ENCODE measurements at places on chromosomes 1 and 21.

GRCh38 chr1:7528386-7529198 is 242.5 kb upstream of the VAMP3 start:
- DNase-seq = no peak

DNA sequence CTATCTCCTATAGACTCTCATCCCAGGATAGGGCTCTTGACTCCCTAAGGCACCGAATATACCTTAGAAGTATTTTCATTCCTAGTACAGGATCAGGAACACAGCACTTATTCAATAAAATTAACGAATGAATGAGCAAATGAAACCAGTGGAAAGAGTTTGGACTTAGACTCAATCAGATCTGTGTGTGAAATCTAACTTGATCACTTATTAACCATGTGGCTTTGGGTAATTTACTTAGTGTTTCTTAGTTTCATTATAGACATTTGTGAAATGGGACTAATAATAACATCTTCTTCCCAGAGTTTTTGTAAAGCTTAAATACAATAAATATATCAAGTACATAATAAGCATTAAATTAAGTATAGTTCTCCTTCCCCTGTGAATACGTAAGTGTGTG is 230.1 kb downstream of the ADGRL2 start:
- DNase-seq = no peak

- no peak for DNase-seq
Measured at GRCh38 chr21:20254964-20255363, 743.2 kb upstream of the NCAM2 start.

DNA sequence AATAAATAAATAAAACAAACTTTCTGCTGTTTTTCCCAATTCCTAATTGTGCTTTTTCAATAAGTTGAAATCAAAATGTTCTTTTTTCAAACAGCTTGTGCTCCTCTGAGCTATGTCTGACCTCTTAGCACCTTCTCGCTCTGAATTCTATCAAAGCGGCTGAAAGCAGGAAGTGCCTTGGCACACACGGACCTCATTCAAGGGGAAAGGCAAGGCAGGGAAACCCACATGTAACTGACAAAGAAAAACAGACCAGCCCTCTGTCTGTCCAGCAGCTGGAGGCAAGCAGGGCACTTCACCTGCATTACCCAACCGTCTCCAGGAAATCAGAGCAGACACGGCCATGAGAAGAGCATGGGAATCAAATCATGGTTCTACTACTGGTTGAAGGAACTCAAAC is 56.7 kb downstream of the PLPP3 start:
- no peak for DNase-seq

- no peak for DNase-seq
Measured at GRCh38 chr21:41861987-41862386, 17.2 kb downstream of the PRDM15 start.

DNA sequence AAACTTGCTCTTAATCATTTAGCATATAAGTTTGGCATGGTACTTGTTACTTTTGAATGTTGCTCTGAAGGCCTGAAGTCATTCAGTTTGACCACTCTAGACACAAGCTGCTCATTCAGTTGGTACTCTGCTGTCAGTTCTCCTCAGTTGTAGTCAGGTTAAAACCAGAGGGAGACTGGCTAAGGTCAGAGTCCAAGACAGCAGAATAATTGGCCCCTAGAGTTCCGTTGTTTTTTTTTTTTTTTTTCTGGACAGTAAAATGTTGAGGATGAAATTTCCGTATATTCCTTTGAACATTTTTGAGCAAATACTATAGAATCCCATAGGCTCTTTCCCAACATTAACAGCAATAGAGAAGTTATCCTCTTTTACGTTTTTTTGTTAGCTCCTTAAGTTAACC is 9.4 kb downstream of the ZBTB40 start:
- DNase-seq = no peak

GRCh38 chr1:30313584-30313983 is 409.8 kb downstream of the MATN1 start:
- DNase-seq = no peak

DNA sequence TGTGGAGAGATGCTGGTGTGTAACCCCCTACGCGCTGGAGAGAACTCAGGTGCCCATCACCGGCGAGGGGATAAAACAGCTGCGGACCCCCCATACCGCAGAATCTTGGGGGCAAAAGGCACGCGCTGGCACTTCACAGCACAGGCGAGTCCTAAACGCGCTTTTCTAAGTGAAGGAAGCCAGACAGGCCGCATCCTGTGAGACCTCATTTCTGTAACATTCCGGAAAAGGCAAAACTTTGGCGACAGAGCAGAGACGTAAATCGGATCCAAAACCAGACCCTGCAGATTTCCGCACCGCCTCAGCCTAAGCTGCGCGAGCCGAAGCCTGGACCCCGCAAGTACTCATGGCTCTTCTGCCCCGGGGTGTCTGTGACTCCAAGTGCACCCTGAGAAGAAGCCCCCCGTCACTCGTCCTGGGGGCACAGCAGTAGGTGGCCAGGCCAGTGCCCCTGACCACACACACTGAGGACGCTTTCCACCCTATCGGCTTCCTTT is 60.9 kb downstream of the SLX9 start:
- no peak for DNase-seq

- no peak for DNase-seq
Measured at GRCh38 chr1:201255479-201256362, 27.6 kb upstream of the PKP1 start.

GRCh38 chr1:147721716-147722115 is 38.7 kb downstream of the GJA5 start:
- no peak for DNase-seq

- DNase-seq = peak; percentile 11
Measured at GRCh38 chr1:193339401-193339800, 153.0 kb upstream of the B3GALT2 start.

DNA sequence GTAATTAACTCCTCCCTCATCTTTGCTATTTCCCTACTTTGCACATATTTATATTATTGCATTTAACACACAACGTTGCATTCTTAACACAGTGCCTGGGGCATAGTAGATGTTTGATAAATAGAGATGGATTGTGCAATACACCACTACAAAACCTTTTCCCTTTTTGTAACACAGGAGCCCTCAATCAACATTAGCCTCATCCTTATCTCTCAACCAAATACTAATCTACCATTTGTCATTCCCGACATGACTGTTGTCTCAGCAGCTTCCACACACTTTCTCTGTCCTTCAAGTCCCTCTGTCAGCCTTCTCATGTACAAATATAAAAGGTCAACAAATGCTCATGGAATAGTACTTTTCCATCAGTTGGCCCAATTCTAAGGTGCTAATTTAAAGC is 78.9 kb upstream of the KCNK2 start:
- DNase-seq = no peak
